ENCODE measurements at places on chromosomes 2 and 18.

GRCh38 chr2:7071916-7072556, 154.8 kb downstream of the RNF144A start:
- DNase-seq = peak; percentile 29

- DNase-seq = no peak
These were observed 95.1 kb upstream of the RASGRP3 start for GRCh38 chr2:33381301-33381858.

- no peak for DNase-seq
These were observed 7.2 kb downstream of the E2F6 start for GRCh38 chr2:11458753-11459152.

DNA sequence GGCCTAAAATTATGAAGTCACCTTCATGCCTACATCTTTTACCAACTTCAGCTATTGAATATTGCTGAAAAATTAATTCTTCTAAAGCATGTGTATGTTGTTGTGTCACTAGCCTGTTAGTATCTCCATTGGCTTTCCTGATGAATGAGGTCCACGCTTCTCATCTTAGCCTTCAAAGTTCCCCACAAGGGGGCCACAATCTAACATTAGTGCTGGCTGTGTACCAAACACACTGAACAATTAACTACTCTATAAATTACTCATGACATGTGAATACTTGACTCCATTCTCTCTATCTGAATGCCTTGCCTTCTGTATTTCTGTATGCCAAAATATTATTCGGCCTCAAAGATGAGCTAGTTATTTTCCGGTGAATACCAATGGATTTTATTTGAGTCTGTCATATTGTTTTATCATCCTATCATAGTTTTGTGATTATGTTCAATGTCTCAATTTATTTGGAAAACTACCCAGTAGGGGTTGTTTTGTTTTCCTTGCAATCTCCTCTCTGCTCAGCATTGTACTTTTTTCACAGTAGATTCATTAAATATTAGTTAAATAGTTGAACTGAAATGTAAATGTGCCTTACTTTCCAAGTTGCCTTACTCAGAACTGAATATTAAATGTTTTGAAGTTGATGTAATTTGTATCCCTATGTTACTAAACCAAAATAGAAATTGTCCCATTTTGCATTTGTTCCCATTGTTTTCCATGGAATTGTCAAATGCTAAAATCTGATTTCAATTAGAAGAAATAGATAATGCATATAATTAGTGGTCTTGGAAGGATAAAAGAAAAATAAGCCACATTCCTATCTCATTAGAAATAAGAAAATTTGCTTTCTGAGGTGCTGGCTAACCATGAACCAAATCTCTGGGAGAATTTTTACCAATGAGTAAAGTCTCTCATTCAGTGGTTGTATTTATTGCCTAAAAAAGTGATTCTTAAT, 208.4 kb upstream of the COL3A1 start:
- DNase-seq = peak; percentile 8

DNA sequence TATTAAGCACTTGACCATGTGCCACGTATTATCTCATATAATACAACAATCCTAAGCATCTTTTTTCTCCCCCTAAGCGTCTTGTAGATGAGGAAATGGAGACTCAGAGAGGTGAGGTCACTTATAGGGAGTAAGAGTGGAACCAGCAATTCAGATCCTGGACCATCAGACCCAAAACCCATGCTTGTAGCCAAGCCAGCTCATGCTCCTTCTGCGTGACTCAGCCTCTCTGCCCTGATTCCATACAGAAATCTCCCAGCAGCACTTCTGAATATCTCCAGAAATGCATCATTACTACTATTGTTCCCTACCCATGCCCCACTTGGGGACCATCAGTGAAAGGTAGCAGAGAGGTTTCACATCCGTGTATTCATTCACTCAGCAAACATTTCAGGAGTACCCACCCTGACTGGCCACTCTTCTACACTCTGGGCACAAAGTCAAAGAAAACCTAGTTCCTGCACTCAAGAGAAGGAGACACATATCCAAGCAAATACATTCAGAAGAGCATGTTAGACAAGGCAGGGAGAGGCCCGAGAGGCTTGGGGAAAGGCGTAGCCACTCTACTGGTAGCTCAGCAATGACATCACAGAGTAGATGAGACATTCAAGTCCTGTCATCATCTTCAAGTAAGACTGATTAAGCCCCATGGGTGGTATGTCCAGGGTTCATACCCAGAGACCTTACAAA, 141.9 kb downstream of the MTCL1 start:
- DNase-seq = no peak

GRCh38 chr2:187442378-187442777, 5.7 kb downstream of the CALCRL start:
- DNase-seq = no peak

GRCh38 chr2:147589127-147589526, 255.7 kb upstream of the ACVR2A start:
- no peak for DNase-seq

DNA sequence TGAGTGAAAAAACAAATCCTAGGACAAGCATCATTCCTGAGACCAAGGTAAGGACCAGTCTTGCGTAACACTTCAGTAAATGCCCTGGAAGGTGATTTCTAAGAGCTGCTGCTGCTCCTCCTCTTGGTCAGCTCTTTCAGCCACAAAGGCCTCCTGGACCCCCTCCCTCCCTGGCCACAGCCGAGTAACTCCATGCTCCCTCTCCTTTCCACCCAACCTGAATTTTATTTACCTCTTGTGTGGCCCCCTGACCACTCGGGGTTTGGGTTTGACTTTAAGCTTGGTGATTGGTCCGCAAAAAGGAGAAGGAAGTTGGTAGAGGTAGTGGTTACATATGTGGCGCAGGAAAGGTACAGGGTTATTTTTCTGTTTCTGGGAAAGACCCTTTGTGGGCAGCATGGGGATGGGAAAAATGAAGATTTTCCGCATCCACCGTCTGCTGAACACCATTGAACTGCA, 9.2 kb downstream of the HTRA2 start:
- DNase-seq = no peak

- DNase-seq = no peak
These were observed 45.6 kb upstream of the ANKRD44 start for GRCh38 chr2:197356136-197356535.

DNA sequence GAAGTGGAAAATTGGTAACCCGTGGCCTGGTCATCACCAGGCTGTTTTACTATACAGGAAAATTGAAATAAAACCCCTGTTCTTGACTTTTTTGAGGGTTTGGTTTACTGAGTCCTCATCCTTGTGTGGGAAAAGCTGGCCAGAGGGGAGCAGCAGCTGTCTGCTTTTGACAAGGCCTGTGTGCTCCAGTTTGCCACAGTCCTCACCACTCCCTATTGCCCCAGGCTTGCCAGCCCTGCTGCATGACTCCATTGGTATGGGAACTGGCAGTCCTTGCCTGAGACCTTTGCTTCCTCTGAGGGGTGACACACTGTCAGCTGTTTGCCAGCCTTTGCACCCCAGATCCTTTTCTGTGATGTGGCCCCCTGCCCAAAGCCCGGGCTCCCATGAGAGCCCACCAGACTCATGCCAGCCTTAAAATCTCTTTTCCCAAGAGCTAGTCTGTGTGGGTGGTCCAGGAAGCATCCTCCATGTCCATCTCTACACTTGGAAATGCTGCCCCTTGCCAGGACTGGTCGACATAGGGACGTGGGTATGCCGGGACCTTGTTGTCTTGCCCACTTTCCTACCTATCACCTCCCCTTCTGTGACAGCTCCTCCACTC, 39.0 kb downstream of the GLI2 start:
- DNase-seq = no peak

DNA sequence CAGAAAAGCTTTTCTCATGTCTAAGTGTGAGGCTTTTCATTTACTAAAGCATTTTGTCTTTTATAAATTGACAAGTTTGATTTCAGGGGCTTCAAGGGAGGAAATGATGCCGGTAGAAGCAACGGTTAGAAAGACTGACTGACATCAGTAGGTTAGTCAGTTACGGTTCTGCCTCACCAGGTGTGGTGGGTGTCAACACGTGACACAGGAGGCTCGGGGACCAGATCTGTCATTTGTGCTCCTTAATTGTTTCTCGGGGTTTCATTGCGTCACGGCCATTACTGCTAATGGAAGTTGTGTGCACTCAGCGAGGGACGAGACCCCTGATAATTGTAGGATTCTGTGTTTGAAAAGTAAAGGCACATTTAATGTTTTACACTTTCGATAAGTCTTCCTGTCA, 18.9 kb upstream of the PTPRM start:
- DNase-seq = no peak

GRCh38 chr18:35054401-35054800, 13.2 kb downstream of the MAPRE2 start:
- DNase-seq = no peak

GRCh38 chr2:98084151-98084868, 2.7 kb upstream of the VWA3B start:
- DNase-seq = no peak

DNA sequence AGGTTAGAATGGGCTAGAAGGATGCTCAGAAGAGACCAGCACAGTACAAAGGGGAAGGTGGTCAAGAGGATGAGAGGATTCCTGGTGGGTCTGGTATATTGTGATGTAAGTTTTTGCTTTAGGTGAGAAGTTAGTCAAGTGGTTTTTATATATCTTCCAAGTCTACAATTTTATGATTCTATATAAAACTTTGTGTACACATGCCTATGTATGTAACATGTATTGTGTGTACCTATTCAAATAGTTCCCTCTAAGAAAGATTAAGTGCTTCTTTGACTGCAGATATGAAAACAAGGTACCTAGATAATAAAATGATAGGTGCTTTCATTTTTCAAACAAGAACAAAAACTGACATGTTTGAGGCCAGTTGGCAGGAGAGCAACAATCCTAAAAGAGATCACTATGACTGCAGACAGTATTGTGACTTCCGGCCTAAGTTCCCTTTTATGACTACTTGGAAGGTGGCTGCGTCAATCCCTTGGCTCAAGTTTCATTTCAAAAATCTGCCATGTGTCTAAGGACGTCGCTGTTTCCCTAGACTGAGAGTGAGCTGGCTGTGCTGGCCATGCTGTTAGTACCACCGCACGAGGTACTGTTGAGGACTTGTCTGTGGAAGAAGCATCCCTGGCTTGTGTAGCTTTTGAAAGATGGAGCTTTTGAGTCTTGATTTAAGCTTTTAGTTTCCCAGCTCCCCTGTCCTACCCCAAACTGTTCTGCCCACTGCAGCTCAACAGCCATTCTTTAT, 123.1 kb downstream of the PRPF40A start:
- DNase-seq = peak; percentile 37

DNA sequence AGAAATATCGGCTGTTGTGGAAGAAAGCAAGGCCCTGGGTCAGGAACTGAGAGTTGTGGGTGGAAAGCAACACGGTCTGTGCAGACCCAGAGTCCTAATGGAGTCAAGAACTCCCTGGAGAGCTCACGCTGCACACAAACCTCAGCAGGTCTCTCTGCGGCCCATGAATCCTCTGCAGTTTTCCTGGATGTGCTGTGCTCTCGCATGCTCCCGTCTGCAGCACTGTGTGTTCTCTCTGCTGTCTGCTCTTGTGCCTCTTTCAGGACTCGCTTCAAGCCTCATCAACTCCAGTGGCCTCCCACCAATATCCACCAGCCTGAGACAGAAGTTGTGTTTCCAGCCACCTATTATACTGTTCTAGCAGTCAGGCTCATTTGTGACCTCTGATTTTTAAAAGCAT, 24.3 kb downstream of the RNU4ATAC start:
- DNase-seq = no peak

GRCh38 chr2:72826156-72826477, 284 bp upstream of the EXOC6B start:
- no peak for DNase-seq

DNA sequence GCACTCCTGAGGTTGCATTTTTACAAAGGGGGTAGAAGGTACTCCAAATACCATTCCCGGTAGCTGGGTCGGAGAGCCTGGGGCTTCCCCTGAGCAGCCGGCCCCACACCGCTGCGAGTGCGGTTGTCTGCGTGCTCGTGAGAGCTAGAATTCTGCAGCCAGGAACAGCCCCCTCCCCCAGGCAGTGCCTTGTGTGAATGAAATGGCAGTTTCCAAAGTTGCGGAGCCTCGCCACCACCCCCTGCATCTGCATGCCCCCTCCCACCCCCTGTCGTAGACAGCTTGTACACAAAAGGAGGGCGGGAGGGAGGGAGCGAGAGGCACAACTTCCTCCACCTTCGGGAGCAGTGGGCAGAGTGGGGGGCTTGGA, 1.1 kb downstream of the MYCN start:
- no peak for DNase-seq

DNA sequence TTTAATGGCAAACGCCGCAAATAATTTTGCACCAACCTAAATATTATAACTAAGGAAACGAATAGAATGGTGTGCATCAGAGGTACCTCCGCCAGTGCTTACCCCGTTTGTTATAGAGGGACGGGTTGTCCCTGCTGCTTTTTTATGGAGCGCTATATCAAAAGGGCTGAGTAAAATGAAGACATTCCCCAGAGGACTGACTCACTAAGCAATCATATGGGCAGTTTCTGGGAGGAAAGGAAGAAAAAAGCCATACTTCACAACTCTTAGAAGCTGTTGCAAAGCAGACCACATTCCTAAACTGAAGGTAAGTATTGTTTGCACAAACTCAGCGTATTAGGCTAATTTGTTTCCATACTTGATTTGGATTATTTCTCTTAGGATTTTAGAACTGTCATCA, 12.9 kb downstream of the ID2 start:
- no peak for DNase-seq

DNA sequence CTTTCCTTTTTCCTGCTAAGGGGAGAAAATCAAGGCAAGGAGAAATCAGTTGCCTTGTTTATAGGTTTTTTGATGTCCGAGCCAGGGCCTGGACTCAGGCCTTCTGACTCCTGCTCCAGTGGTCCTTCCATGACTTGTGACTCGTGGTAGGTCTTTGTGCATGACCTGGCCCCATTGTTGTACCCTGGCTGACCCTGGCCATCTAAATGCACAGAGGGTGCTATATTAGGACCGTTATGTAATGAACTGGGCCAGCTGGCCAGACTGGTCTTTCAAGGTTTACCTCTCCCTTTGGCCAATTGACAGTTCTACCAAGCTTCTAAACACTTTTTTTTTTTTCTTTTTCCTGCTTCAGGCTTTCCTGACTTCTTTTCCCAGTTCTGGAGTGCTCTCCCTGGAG, 81.1 kb downstream of the SETBP1 start:
- DNase-seq = no peak

GRCh38 chr18:71529703-71530303, 1014.3 kb downstream of the CBLN2 start:
- DNase-seq = peak; percentile 1
